IMR-90 (cell line): ENCODE measurements at places on chromosomes 1 and 21. TPM values are rescaled to one million over a fixed set of nuclear protein-coding genes. Genes with fewer than 3 reads are reported as not detected.

The ZMYM4 gene
- 53.8 and 56.9 TPM in 2 replicates for total RNA-seq

The TRAPPC3 gene
- 76.0 and 101 TPM in 2 replicates for total RNA-seq

The MRPL55 gene
- total RNA-seq = 48.9 TPM in 2 replicates

The MFAP2 gene
- 2.5 and 3.9 TPM in 2 replicates for total RNA-seq

The COL24A1 gene
- total RNA-seq = 1.4 and 2.5 TPM in 2 replicates

The LEPROT gene
- total RNA-seq = 21.0 and 37.2 TPM in 2 replicates

The LRRC7 gene
- under 0.01 TPM in 2 replicates for total RNA-seq

The FRRS1 gene
- 21.7 and 23.5 TPM in 2 replicates for total RNA-seq

The TLCD4 gene
- 0.36 and 0.83 TPM in 2 replicates for total RNA-seq

The CREB3L4 gene
- 4.4 and 6.5 TPM in 2 replicates for total RNA-seq

The LCE2C gene
- total RNA-seq = not detected in 2 replicates

The SLAMF1 gene
- not detected in 2 replicates for total RNA-seq

The HSPB7 gene
- 0.54 and 0.56 TPM in 2 replicates for total RNA-seq

The NKAIN1 gene
- under 0.01 TPM in 2 replicates for total RNA-seq

The WNT3A gene
- total RNA-seq = not detected in 2 replicates

The KCNJ10 gene
- not detected in 2 replicates for total RNA-seq

The CHIA gene
- not detected in 2 replicates for total RNA-seq

The RUNX3 gene
- total RNA-seq = not detected in 2 replicates

The TOE1 gene
- 18.6 and 18.9 TPM in 2 replicates for total RNA-seq

The GPR157 gene
- 2.2 and 2.7 TPM in 2 replicates for total RNA-seq

The CD34 gene
- under 0.01 TPM in 1 of 2 replicates, not detected in the other for total RNA-seq

The DLGAP3 gene
- total RNA-seq = not detected in 2 replicates

The AKT3 gene
- 19.4 and 30.0 TPM in 2 replicates for total RNA-seq
